Epithelial cell of proximal tubule (primary cell): ENCODE measurements at places on chromosomes 11 and 22. TPM values are rescaled to one million over a fixed set of nuclear protein-coding genes. Genes with fewer than 3 reads are reported as not detected.

- no peak for DNase-seq
These were observed 35.4 kb downstream of the SPON1 start for GRCh38 chr11:13997881-13998280.

DNA sequence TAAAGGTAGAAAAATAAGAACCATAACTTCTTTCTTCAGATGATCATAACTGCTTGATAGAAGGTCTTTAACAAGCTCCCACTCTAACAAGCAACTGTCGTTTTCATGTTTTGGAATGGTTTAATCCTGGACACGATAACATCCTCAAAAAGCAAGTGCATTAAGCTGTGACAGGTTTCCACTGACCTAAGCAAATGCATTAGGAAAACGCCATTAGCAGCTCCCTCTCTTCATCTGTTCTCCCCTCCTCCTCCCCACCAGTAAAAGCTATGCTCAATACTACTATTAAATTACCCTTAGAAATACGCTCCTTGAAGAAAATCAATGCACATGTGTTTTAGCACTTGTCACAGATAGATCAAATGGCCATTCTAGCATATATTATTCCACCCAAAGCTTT, 729.4 kb downstream of the OPCML start:
- no peak for DNase-seq

- no peak for DNase-seq
These were observed 14.2 kb upstream of the CCDC89 start for GRCh38 chr11:85699957-85700741.

The TREH gene
- not detected in 2 replicates for total RNA-seq

The CEP126 gene
- 0.72 and 0.92 TPM in 2 replicates for total RNA-seq
